ENCODE measurements at places on chromosomes 11 and 22.

- DNase-seq: no peak
Measured at GRCh38 chr11:88484873-88485621, 147.5 kb upstream of the CTSC start.

DNA sequence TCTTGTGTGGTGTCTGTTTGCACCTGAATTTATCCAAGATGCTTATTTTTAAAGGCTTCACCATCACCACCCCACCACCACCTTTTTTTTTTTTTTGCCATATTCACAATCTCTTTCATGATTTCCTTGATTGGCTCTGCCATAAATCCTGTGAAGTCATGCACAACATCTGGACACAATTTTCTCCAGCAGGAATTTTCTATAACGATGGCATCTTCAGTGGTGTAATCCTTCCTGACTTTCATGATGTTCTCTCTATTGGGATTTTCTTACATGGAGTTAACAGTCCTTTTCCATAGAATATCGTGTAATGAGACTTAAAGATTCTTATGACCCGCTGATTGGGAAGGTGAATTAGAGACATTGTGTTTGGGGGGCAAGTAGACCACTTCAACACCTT, 17.8 kb downstream of the ZFP91 start:
- no peak for DNase-seq

- DNase-seq: no peak
Measured at GRCh38 chr11:198236-198806, 5.4 kb downstream of the SCGB1C1 start.

DNA sequence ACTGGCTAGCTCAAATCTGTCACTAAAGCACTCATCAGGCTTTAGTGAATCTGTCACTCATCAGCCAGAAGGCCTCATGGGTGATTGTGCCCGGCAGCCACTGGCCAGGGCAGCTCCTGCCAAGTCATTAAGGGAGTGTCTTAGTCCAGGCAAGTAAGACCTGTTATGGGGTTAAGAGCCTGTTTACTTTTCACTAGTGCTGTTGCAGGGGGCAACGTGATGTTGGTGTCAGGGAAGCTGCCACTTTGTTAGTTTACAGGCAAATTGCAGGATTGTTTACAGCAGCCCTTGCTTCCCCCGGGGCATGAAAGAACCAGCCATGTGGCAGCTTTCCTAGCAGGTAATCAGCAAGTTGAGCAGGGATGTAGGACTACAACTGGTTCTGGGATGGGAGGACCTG, 155.6 kb upstream of the NCAM1 start:
- no peak for DNase-seq

- DNase-seq: no peak
Measured at GRCh38 chr11:57779276-57779675, 17.7 kb downstream of the CTNND1 start.

Measured in stimulated activated CD8-positive, alpha-beta memory T cell treated with anti-CD3 and anti-CD28 coated beads, Interleukin-7, amount 100 ng/mL, for 24 hours (primary cell).